ENCODE measurements at places on chromosomes 7 and 10.
A peak's percentile ranks its signal among the peaks of the same experiment; 100 is the strongest.

DNA sequence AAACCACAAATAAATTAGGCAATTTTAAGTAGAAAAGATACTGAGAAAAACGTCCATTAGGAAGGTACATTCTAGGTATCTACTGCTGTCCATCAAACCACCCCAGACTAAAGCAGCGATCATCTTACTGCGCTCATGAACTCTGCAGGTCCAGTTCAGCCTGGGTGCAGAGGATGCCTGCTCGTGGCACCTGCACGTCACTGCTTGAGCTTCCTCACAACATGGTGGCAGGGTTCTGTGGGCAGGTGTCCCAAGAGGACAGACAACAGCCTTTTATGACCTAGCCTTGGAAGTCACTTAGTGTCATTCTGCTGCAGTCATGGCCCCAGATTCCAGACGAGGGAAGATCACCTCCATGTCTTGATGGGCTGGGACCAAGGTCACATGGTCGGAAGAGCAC is 93.4 kb downstream of the MICALL2 start:
- H3K4me1 ChIP-seq: no peaks in the 10 kb centered on the region
- H3K36me3 ChIP-seq: no peaks in the 10 kb centered on the region
- H3K4me3 ChIP-seq: no peak overlapping the region

DNA sequence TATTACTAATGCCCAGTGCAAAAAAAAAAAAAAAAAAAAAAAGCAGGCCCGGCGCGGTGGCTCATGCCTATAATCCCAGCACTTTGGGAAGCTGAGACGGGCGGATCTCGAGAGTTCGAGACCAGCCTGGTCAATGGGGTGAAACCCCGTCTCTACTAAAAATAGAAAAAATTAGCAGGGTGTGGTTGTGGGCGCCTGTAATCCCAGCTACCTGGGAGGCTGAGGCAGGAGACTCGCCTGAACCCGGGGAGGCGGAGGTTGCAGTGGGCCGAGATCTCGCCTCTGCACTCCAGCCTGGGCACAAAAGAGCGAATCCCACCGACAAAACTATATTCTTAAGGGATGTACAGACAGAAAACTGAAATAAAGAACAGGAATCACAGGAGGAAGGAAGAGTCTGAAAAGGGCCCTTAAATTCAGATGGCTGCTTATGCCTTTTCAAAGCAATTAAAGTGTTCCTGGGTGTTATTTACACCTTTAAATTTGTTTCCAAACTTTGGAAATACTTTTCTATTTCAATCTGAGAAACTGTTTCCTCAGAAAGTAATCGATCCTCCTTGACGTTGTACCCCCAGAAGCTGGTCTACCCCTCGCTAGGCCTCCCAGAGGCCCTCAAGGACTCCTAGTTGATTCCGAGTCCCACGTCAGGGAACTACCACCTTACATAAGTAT is 2.0 kb upstream of the KMT2E start:
- peak overlapping the region; percentile 81 for H3K4me3 ChIP-seq
- no peaks in the 10 kb centered on the region for H3K36me3 ChIP-seq
- DNase-seq: no peak
- peak overlapping the region; percentile 100 for H3K27ac ChIP-seq
- no peaks in the 10 kb centered on the region for H3K27me3 ChIP-seq
- H3K4me1 ChIP-seq: peaks cover 6% of the 10 kb centered on the region

GRCh38 chr10:58661336-58661735 is 148.7 kb downstream of the BICC1 start:
- no peak for DNase-seq
- no peaks in the 10 kb centered on the region for H3K27me3 ChIP-seq
- no peaks in the 10 kb centered on the region for H3K4me1 ChIP-seq
- H3K36me3 ChIP-seq: no peaks in the 10 kb centered on the region

DNA sequence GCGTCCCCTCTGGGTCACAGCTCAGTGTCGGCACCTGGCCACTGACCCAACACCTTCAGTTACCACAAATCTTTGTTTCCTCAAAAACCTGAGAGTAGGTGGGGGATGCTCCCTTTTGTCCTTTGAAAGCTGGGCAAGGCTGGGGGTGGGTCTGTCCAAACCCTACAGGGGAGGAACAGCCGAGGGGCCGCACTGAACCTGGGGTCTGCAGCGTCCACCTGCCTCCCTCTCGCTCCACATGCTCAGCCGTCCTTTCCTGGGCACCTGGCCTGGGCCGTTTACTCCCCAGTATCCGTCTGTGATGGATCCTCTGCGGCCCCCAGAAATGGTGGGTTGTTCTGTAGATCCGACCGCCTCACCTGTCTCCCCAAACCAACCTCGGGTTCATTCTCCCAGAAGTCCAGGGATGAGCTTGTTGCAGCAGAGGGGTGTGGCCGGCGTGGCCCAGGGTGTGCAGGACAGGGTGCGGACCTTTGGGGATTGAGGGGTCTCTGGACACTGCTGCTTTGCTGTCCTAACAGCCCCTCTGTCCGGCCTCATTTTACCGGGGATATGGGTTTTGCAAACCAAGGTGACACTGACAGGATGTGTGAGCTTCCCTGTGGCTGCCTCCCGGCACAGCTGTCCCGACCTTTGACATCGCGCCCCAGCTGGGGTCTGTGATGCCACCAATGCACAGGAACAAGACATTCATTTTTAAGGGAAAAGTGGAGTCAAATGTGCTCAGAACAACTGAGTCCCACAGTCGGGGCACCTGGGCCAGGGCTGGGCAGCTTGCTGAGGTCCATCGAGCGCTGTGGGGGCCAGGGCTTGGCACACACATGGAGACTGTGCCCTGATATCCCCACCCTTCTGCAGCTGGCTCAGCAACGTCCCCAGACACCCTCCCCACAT is 115.9 kb downstream of the VIPR2 start:
- H3K4me3 ChIP-seq: no peak overlapping the region
- no peaks in the 10 kb centered on the region for H3K27me3 ChIP-seq
- H3K36me3 ChIP-seq: no peaks in the 10 kb centered on the region
- no peak for DNase-seq

DNA sequence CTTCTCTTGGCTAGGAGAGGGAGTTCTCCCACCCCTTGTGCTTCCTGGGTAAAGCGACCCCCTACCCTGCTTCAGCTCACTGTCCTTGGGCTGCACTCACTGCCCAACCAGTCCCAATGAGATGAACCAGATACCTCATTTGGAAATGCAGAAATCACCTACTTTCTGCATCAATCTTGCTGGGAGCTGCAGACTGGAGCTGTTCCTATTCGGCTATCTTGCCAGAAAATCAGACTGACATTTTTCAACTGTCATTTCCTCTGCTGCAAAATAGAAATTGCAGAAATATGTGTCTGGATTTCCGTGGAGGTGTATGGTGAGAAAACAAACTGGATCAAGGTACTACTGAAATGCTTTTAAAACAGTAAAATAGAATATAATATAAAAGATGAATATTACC is 43.0 kb upstream of the CYP2C18 start:
- H3K27ac ChIP-seq: no peak overlapping the region
- DNase-seq: no peak
- no peak overlapping the region for H3K4me3 ChIP-seq

GRCh38 chr7:23165316-23165715 is 16.5 kb upstream of the NUP42 start:
- no peak overlapping the region for H3K27ac ChIP-seq
- H3K27me3 ChIP-seq: no peaks in the 10 kb centered on the region
- H3K4me3 ChIP-seq: no peak overlapping the region
- no peaks in the 10 kb centered on the region for H3K4me1 ChIP-seq
- no peaks in the 10 kb centered on the region for H3K36me3 ChIP-seq

DNA sequence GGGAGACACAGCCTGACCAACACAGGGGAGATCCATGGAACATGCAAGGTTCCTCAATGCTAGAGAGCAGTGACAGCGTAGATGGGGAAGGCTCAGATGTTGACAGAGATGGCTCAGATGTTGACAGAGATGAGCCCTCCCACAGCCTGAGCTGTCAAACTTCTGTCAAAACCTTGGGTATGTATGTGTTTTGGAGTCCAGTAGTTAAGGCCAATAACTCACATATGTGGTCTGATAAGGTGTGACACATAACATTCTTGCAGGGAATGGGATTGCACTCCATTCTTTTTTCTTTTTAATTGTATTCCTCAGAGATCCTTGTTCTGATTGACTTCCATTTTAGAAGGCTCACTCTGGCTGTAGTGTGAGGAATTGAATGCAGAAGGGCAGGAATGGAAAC is 136.3 kb downstream of the C1GALT1 start:
- no peak overlapping the region for H3K27ac ChIP-seq
- no peak overlapping the region for H3K4me3 ChIP-seq
- peaks cover 19% of the 10 kb centered on the region for H3K4me1 ChIP-seq
- H3K36me3 ChIP-seq: no peaks in the 10 kb centered on the region
- H3K27me3 ChIP-seq: no peaks in the 10 kb centered on the region

GRCh38 chr10:119863951-119864565 is 8.6 kb downstream of the MCMBP start:
- H3K4me3 ChIP-seq: no peak overlapping the region
- peak overlapping the region; percentile 21 for H3K27ac ChIP-seq
- no peaks in the 10 kb centered on the region for H3K27me3 ChIP-seq
- H3K36me3 ChIP-seq: peaks cover 7% of the 10 kb centered on the region
- DNase-seq: no peak

GRCh38 chr7:46811529-46811928 is 770.4 kb downstream of the TNS3 start:
- no peaks in the 10 kb centered on the region for H3K27me3 ChIP-seq
- H3K27ac ChIP-seq: no peak overlapping the region
- H3K4me3 ChIP-seq: no peak overlapping the region

DNA sequence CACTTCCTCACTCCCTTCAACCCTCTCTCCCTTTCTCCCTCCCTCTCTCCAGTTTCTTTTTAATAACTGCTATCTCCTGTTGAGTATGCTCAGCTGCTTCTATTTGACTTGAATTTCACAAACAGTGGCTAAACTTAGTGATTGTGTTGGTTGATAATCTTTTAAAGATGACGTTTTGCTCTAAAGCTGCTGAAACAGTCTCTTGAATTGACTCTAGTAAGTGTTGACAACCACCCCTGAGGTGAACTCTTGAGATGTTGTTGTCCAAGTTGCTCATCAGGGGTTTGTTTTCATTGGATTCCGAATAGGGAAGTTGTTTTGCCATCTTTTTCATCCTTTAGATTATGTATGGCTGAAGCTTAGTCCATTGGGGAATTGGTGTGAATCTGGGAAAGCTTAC is 176.2 kb downstream of the TWIST1 start:
- no peaks in the 10 kb centered on the region for H3K27me3 ChIP-seq
- H3K4me1 ChIP-seq: no peaks in the 10 kb centered on the region
- no peak for DNase-seq
- H3K27ac ChIP-seq: no peak overlapping the region

GRCh38 chr7:91128683-91129348 is 135.4 kb upstream of the FZD1 start:
- no peak for DNase-seq
- H3K4me3 ChIP-seq: no peak overlapping the region

DNA sequence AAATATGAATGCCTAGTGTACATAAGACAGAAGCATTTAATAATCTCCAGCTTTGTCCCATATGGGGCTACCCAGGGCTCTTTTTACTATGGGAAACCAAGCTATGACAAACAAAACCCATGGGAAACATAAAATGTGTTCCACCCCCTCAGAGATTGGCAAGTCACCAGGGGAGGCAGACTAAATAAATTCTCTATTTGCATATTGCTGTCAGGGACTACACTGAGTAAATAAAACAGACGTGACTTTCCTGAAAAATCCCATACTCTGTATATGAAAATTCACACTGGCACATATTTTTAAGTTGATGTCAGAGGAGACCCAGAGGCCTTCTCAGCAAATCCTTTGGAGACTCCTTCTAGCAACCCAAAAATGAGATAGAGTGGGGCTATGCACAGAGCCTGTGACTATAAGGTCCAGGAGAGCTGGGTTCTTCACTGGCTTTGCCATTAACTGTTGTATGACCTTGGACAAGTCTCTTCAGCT is 44.0 kb upstream of the HPSE2 start:
- H3K27me3 ChIP-seq: no peaks in the 10 kb centered on the region
- H3K36me3 ChIP-seq: no peaks in the 10 kb centered on the region
- DNase-seq: no peak
- no peak overlapping the region for H3K4me3 ChIP-seq

DNA sequence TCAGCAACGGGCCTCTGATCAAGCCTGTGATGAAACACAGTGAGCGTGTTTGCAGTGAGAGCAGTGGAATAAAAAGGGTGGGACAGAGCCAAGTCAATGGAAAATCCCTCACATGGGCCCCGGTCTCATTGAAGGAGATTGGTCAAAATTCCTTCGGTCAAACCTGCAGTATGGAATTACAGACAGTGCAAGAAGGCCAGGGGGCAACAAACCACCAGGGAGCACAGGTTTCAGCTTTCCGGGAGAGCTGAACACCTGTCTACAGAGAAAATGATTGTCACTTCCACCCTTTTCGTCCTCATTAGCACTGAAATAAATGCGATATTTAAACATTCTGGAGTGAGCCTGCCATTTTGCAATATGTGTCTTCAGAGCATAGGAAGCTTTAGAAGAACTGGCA is 92.9 kb downstream of the GPR26 start:
- no peak overlapping the region for H3K27ac ChIP-seq
- no peak for DNase-seq
- no peak overlapping the region for H3K4me3 ChIP-seq
- peaks cover 5% of the 10 kb centered on the region for H3K27me3 ChIP-seq

DNA sequence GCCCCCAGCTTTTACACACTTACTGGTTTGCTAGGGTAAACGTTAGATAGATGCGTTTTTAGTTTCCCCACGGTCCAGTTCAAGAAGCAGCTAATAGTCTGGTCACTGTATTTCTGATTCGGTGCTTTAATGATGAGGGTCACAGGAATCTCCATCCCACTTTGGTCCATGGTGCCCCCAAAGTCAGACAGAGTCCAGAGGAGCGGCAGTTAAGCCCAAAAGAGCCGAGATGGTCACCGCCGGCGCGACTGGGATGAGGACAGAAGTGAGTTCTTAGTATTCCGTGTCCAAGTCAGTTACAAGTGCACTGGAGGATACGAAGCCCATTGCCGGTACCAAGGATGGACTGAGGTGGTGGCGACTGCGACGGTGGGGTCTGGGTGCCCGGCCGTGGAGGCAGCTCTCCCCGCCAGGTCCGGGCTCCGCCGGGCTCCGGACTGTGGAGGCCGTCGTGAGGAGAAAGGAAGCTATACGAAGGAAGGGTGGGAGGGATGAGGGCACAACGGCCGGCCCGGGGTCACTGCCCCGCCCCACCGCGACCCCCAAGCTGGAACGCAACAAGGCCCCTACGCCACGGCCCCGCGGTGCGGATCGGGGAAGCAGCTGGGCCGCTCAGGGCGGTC is 663 bp downstream of the HERPUD2 start:
- no peaks in the 10 kb centered on the region for H3K4me1 ChIP-seq
- H3K27me3 ChIP-seq: no peaks in the 10 kb centered on the region
- no peaks in the 10 kb centered on the region for H3K36me3 ChIP-seq
- no peak for DNase-seq
- peak overlapping the region; percentile 91 for H3K27ac ChIP-seq
